ENCODE measurements at places on chromosomes 1 and 21.
A peak's percentile ranks its signal among the peaks of the same experiment; 100 is the strongest.

- no peak for DNase-seq
These were observed 27.1 kb downstream of the STK40 start for GRCh38 chr1:36358514-36359084.

- no peak for DNase-seq
These were observed 240.7 kb upstream of the C1orf174 start for GRCh38 chr1:4140821-4141220.

GRCh38 chr1:211975152-211975941, 60.0 kb downstream of the INTS7 start:
- DNase-seq, result no peak

DNA sequence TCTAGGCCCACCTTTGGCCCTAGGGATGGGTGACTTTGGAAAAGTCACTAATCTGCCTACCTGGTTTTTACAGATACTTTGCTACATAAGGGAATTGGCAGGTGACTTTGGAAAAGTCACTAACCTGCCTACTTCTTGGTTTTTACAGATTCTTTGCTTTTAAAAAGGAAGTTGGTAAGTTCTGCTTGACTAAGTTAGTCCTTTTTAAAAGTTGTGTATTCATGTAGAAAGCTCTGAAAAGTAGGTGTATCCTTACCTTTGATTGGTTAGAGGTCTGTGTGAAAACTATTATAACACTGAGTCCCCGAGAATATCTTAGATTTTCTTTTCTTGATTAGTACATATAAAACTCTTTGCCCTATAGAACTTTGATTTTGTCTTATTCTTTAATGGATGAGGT, 12.4 kb downstream of the ATF6 start:
- no peak for DNase-seq

- no peak for DNase-seq
These were observed 13.7 kb downstream of the RNF223 start for GRCh38 chr1:1060281-1061000.

DNA sequence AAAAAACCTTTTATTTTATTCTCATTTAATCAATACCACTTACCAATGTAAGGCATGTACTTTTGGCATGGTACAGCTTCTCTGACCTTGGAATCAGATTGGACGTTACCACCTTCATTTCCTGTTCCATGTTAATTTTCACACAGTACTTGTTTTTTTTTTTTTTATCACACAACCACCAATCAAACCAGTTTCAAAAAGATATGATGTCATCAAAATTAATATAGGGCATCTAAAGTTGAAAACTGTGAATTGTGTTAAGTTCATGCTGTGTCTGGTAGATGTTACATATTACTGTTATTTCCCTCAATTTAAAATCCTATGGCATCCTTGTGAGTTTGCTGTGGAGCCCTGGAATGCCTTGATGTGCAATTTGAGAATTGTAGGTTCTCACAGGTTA, 85.1 kb downstream of the NPHS2 start:
- no peak for DNase-seq

- DNase-seq, result no peak
These were observed 67.9 kb downstream of the CACNA1E start for GRCh38 chr1:181551249-181551648.

DNA sequence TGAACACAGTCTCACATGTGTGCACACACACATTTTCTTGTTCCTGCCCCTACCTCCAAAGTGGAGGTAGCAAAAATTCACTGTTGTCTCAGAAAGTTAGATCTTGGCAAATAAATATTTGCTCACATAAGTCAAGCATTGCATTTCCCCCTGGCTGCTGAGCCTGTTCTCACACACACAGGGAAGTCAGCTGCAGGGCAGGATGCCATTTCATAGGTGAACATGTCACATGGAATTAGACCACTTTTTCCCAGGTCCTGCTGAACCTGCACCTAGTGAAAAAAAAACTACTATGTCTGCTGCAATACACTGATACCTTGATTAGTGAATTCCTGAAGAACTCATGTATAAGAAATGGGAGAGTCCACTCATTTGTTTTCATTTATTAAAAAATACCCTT, 5.3 kb upstream of the CD55 start:
- no peak for DNase-seq

GRCh38 chr1:228005511-228006033, 1.2 kb upstream of the WNT3A start:
- peak; percentile 13 for DNase-seq

DNA sequence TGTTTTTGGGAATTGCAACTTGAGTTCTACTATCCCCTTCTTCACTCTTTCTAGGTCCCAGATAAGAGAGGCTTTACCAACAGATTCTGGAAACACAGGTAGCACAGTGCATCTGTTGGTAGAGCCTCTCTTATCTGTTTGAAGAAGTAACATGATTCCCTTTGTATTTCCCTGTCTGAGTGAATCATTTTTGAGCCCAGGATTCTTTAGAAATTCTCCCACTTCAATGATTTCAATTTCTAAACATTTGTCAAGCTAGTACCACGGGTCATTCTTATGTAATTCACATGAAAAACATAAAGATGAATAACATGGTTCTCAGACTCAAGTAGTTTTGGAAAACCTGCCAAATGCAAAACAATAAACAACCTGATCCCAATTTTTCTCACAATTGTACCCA, 72.0 kb upstream of the DUSP10 start:
- no peak for DNase-seq

DNA sequence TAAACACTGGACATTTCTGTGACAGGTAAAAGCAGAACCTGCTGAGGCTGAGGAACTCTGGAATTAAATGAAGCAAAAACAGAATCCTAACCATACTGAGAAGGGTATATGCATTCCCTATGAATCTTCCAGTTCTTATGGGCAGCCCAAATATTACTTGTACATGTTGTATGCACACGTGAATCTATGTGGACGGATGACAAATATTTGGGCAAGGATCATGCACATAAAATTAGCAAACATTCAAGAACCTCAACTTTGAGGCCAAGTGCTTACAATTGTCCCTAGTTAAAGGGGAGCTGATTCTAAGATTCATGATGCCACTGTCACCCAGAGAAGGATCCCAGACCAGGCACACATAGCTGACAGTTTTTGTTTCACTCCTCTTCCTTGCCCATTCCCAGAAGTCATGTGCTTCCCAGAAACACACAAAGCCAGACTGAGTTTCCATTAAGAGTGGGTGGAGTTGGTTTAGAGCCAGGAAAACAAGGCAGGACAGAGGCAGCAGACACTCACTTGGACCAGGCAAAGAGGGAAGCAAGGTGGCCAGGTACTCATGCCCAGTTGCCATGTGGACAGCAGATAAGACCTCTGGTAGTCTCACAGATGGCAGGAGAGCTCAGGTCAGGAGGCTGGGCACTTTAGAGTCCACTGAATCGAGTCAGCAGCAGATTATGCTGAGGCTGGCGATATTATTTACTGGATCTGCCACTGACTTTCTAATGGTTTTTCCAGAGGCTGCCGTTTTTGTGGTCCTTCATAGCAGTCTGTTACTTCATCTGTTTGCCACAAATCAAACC, 25.6 kb downstream of the AK2 start:
- no peak for DNase-seq

DNA sequence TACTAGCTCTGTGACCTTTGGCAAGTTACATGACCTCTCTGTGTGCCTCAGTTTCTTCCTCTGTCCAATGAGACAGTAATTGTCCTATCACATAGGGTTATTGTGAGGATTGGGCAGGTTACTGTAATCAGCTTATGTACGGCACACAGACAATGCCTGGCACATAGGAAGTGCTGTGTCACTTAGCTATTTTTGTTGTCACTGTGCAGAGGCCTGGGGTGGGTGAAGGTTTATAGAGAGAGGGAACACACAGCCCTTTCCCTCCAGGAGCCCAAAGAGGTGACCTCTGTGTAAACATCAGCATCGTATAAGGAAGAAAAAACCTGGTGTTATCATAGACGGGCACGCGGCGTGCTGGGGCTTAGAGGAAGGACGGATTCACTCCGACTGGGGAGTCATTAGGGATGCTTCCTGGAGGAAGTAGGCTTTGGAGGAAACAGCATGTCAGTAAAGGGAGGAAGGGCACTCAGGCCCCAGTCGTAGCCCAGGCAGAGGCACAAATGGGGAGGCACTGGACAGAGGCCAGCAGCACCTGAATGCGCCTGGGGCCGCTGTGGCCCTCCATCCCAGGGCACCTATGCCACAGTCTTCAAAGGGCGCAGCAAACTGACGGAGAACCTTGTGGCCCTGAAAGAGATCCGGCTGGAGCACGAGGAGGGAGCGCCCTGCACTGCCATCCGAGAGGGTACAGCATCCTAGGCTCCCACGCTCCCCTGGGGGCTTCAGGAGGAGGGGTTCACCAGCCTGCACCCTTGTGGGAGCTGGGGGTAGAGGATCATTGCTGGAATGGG, 21.2 kb downstream of the CDK18 start:
- no peak for DNase-seq

GRCh38 chr1:58155418-58156123, 391.0 kb downstream of the OMA1 start:
- DNase-seq, result no peak

DNA sequence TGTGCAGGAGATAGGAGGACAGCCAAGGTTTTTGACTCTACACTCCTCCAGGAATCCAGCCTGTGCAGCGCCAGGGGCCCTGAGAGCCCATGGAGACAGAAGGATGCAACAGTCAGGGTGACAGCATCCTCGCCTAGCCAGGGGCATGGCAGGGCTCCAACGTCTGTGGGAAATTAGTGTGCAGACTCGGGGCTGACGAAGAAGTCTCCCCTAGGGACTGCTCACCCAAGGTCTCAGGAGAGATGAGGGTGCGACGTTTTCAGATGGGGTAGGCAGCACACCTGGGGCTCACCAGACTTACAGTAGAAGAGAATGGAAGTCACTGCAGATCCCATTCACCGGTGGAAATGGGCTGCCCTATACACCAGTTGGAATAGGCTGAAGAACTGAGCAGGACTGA, 241.7 kb downstream of the SETD4 start:
- DNase-seq, result no peak

- no peak for DNase-seq
These were observed 269.4 kb downstream of the RWDD3 start for GRCh38 chr1:95503278-95504030.

GRCh38 chr1:68147534-68148171, 84.7 kb downstream of the WLS start:
- DNase-seq, result no peak

Data from urothelium cell line (cell line).